ENCODE measurements at places on chromosomes 2 and 18. TPM values are rescaled to one million over a fixed set of nuclear protein-coding genes. Genes with fewer than 3 reads are reported as not detected.

DNA sequence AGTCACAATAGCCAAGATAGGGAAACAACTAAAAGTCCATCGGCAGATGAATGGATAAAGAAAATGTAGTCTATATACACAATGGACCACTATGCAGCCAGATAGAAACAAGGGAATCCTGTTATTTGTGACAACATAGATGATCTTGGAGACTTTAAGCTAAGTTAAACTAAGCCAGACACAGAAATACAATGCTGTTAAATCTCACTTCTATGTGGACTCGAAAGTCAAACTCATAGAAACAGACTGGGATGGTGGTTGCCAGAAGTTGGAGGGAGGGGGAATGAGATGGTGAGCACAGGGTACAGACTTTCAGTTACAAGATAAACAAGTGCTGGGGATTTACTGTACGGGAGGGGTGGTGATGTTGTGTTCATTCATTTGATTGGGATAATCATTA lies 5.4 kb upstream of the CNDP1 start:
- DNase-seq, result no peak

The GPR17 gene
- 0.25 TPM for total RNA-seq

GRCh38 chr2:20074901-20075300 lies 23.5 kb upstream of the LAPTM4A start:
- no peak for DNase-seq

The GALNT3 gene
- total RNA-seq, result 0.17 TPM

DNA sequence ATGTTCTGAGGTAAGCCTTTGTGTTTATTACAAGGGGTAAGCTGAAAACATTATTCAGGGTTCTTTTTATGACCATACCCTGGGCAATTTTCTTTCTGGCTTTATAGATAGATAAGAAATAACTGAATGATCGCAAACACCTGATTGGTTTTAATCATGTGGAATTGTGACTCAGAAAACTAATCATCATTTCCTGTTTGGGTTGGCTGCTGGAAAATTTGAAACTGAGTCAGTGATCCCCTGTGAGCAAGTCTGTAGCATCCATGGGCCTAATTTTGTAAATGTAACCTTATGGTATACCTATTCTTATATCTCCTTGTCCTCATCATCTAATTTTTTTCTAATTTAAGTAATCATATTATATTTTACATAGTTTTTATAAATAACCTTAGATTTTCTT lies 34.3 kb downstream of the CCDC68 start:
- no peak for DNase-seq

The MPV17 gene
- total RNA-seq, result 47.2 TPM

DNA sequence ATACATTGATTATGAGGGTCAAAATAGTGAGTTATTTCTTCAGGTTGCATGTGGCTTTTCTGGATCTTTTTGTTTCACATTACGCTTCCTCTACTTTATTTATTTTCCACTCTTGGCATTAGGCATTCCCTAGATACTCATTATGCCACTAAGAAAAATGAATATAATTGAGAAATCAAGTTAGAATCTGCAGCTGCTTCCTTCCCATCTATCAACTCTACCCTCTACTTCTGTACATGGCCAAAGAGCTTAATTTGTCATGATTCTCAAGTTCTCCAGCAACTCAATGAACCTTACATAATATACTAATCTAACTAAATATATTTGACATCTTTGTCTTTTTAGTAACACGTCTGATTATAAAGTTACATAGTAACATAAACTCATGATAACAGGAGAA lies 598.1 kb upstream of the LRRTM4 start:
- no peak for DNase-seq

DNA sequence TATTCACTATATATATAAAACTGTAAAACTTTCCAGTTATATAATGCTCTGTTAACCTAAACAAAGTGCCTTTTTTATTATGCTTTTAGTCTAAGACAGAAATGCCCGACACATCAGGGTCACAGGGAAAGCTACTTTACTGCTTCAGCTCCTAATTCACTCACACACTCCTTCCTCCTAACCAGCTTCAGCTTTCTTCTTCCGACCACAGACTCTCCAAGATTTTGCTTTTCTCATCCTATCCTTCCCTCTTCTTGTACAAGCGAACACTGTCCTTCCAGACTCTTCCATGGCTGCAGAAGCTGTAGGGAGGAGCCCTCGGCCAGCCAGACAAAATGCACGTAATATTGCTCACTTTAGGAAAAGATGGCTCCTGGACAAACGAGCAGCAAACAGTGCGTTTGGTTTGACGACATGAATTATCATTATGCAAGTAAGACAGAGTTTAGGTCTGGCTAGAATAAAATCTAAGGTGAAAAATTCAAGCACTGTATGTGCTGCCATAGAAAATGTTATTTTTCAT lies 47.5 kb upstream of the HNRNPA3 start:
- peak; percentile 42 for DNase-seq

The PLGLB2 gene
- total RNA-seq, result 1.7 TPM

The CAB39 gene
- total RNA-seq, result 86.2 TPM

DNA sequence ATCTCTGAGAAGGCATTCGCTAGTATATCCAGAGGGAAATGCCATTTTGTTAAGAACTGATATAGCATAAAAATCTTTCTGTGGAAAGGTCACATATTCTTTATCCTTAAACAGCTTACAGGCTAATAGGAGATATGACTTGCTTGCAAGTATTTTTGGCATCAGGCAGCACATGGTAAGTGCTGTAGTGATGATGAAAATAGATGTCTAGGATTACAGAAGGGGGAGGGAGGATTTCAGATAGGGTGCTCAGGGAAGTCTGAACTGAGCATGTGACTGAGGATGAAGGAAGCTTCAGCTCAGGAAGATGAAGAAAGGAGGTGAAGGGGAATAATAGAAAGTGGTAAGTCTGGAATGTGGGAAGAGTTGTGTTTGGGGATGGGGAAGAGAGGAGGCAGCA lies 158.5 kb upstream of the NOSTRIN start:
- no peak for DNase-seq

DNA sequence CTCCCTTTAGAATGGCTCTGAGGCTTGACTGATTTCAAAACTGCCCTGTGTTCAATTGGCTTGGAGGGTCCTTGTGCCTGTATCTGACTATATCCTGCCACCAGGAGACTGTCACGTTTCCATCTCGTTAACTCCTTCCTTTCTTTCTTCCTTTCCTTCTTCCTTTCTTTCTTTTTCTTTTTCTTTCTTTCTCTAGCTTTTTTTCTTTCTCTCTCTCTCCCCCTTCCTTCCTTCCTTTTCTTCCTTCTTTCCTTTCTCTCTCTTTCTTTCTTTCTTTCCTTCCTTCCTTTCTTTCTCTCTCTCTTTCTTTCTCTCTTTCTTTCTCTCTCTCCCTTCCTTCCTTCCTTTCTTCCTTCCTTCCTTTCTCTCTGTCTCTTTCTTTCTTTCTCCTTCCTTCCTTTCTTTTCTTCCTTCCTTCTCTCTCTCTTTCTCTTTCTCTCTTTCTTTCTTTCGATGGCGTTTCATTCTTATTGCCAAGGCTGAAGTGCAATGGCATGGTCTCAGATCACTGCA lies 38.1 kb upstream of the EML6 start:
- no peak for DNase-seq

DNA sequence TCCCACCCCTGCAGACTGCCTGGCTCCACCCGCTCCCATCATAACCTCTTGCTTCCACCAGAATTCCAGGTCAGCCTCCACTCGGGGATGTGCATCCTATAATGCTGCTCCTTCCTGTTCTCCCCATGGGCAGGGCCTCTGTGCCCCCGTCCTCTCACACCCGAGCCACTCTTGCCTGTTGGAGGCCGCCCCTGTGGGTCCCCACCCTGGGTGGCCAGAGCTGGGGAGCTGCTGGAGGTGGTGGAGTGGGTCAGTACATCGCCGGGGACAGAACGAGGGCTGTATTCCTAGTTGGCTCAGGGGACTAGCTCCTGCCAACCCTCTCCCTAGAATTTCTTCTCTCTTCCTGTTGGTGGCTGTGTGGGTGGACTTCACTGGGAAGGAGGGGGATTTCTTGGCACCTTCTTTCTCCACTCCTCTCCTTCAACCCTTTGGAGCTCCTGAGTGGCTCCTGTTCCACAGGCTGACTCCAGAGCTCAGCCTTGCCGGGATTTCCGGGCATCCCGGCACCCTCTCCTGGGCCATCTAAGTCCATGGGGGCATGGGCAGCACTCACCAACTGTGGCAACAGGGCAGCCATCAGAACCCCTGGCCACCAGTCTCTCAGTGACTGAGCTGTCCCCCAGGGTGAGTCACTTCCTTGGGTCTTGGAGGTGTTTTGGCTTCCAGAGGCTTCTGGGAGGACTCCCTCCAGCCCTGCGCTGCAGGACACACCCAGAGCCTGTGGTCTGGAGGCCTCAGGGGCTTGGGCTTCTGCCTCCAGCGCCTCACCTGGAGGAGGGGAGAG lies 88.2 kb upstream of the MCFD2 start:
- no peak for DNase-seq

The GPR155 gene
- 16.6 TPM for total RNA-seq

DNA sequence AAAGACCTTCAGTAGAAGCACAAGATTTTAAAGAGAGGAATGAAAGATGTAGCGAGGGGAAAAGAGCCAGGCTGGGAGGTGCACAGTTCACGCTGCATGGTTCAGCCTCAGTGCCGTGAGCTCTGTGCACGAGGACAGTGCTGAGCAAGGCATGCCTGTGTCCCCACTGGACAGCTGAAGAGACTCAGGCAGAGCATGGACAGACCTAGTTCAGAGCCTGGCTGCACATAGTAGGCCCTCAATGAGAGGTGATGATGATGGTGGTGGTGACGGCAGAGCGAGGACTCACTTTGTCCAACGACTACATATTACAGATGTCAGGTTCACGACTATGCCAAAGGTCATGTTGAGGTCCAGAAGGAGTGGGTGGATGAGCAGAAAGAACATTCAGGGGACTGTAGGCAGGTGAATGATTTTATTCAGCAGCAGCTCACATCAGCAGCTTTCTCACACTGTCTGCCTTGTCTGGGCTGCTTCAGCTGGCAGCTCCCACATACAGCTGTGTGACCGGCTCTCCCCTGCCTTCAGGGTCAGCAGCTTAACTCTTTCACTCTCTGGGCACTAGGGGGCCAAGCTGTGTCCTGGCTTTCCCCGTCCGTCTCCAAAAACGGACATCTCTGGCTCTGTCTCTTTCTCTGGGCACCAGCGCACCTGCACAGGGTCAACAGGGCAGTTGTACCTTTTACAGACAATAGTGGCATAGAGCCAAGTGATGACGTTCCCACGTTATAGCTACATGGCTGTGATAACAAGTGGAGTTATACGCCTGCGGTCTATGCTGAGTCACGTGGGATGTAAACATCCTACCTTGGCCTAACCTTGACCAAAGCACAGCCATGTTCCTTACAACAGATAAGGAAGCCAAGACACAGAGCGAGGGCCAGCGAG lies 128.8 kb upstream of the MSH6 start:
- DNase-seq, result no peak

The DDX18 gene
- total RNA-seq, result 28.2 TPM

The ARMC9 gene
- total RNA-seq, result 2.3 TPM

GRCh38 chr2:60505880-60506260 lies 47.6 kb downstream of the BCL11A start:
- no peak for DNase-seq
